Activated T-helper 2 cell treated with anti-CD3 and anti-CD28 coated beads, Interferon-gamma antibody, Interleukin-2, Interleukin-4, amounts not matched to agents 10 μg/mL and 5 μg/mL and 100 μg/mL, durations not matched to agents 14 hours and 24 hours and 36 hours (primary cell): ENCODE measurements at places on chromosomes 13 and 19. TPM values are rescaled to one million over a fixed set of nuclear protein-coding genes. Genes with fewer than 3 reads are reported as not detected.

DNA sequence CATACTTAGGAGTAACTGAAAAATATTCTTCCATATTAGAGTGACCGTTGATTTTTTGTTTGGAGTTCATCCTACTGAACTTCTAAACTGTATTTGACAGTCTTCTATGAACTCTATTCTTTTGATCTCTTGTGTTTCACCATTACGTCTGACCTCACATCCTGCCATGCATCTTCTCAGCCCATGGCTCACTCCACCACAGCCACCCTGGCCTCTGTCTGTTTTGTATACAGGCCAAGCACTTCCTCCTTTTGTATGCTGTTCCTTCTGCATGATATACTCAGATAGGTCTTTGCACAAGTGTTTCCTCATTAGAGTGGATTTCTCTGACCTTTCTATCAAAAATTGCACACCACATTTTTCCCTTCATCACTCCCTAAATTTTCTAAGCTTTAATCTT lies 119.9 kb downstream of the MAB21L1 start:
- H3K4me3 ChIP-seq = no peak overlapping the region
- no peaks in the 10 kb centered on the region for H3K36me3 ChIP-seq
- H3K4me1 ChIP-seq = no peaks in the 10 kb centered on the region
- no peak for DNase-seq
- H3K27ac ChIP-seq = no peak overlapping the region

The IGFL1 gene
- total RNA-seq = not detected in 2 replicates

- peaks cover 6% of the 10 kb centered on the region for H3K36me3 ChIP-seq
- DNase-seq = no peak
- H3K27ac ChIP-seq = no peak overlapping the region
- H3K4me1 ChIP-seq = peaks cover 30% of the 10 kb centered on the region
- H3K27me3 ChIP-seq = peaks cover 80% of the 10 kb centered on the region
- no peak overlapping the region for H3K4me3 ChIP-seq
These were observed 4.2 kb downstream of the POU4F1 start for GRCh38 chr13:78598966-78599644.

GRCh38 chr19:5839065-5840017 lies at the start of gene FUT6:
FUT6 (minus strand) TSS chr19:5839702; CDS start chr19:5832567, 7,135 bp downstream.
- peaks cover 4% of the 10 kb centered on the region for H3K4me1 ChIP-seq
- no peak within 1 kb of the TSS for H3K4me3 ChIP-seq
- DNase-seq = no peak
- no peaks in the 10 kb centered on the region for H3K36me3 ChIP-seq

The RFX2 gene
- 8.7 and 12.5 TPM in 2 replicates for total RNA-seq

- no peak overlapping the region for H3K27ac ChIP-seq
- H3K36me3 ChIP-seq = no peaks in the 10 kb centered on the region
- peaks cover 14% of the 10 kb centered on the region for H3K27me3 ChIP-seq
- H3K4me1 ChIP-seq = peaks cover 32% of the 10 kb centered on the region
These were observed 16.5 kb downstream of the SIGLEC7 start for GRCh38 chr19:51158474-51159129.

GRCh38 chr13:31361673-31362072 lies 161.9 kb downstream of the B3GLCT start:
- no peak overlapping the region for H3K4me3 ChIP-seq
- no peaks in the 10 kb centered on the region for H3K36me3 ChIP-seq
- H3K27ac ChIP-seq = no peak overlapping the region
- no peaks in the 10 kb centered on the region for H3K27me3 ChIP-seq
- H3K4me1 ChIP-seq = no peaks in the 10 kb centered on the region

DNA sequence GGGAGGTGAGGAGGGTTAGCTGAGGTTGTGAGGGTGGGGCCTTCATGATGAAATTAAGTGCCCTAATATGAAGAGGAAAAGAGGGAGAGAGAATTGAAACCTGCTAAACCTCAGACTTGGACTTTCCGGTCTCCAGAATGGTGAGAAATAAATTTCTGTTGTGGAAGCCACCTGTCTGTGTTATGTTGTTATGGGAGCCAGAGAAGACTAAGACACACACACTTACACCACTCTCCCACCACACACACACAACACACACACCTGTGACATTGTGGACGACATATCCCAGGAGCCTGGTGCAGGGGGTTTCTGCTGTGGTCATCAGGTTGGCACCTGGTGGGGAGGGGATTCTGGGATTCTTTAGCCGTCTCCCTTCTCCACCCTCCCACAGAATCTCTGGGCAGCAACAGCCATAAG lies 14.0 kb downstream of the KLK4 start:
- H3K4me1 ChIP-seq = no peaks in the 10 kb centered on the region
- H3K36me3 ChIP-seq = no peaks in the 10 kb centered on the region
- no peak overlapping the region for H3K4me3 ChIP-seq
- peaks cover 2% of the 10 kb centered on the region for H3K27me3 ChIP-seq

GRCh38 chr19:12611361-12611699 lies 610 bp downstream of the ZNF791 start:
- H3K4me3 ChIP-seq = peak overlapping the region; percentile 99
- H3K4me1 ChIP-seq = peaks cover 23% of the 10 kb centered on the region
- peaks cover 47% of the 10 kb centered on the region for H3K36me3 ChIP-seq
- peak overlapping the region; percentile 97 for H3K27ac ChIP-seq

GRCh38 chr13:98328511-98328910 lies 151.4 kb upstream of the RNF113B start:
- no peaks in the 10 kb centered on the region for H3K4me1 ChIP-seq
- H3K4me3 ChIP-seq = no peak overlapping the region
- no peak overlapping the region for H3K27ac ChIP-seq
- no peak for DNase-seq
- peaks cover 13% of the 10 kb centered on the region for H3K27me3 ChIP-seq
- no peaks in the 10 kb centered on the region for H3K36me3 ChIP-seq
